Left ventricle myocardium superior (tissue), 1 donor: ENCODE measurements at places on chromosomes 7 and 10.

GRCh38 chr7:43625980-43626379 is 43.1 kb downstream of the STK17A start:
- no peak for DNase-seq

DNA sequence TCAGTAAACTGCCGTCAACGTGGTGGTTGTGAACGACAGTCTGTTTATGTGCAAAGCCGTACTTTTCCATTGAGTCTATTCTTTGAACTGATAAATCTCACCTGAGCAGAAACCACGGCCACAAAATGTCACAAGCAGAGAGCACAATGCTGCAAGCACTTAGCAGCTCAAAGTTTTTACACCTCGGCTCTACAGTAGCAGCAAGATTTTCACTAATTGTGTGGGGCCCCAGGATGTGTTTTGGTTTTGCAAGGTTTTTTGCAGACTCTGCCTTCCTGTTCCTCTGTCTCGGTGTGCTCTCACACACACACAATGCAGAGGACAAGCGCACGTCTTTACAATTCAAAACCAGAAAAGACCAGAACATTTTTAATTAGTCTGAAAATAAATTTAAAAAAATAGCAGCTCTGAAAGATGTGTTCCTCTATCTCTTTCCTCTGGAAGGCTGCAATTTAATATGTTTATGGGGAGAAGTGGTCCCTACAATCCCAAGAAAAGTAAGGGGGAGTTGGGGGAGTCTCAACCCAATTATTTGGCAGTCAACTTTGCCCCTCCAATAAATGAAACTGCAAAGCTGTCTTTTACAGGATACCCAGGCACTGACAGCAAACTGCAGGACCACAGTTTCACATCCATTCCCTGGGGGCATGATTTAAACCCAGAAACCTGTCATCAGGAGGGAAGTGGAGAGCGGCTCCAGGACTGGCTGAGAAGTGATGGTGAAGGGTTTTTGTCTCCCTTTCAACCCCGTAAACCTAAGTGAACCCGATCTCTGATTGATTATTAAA is 73.8 kb upstream of the SFMBT2 start:
- DNase-seq = no peak

DNA sequence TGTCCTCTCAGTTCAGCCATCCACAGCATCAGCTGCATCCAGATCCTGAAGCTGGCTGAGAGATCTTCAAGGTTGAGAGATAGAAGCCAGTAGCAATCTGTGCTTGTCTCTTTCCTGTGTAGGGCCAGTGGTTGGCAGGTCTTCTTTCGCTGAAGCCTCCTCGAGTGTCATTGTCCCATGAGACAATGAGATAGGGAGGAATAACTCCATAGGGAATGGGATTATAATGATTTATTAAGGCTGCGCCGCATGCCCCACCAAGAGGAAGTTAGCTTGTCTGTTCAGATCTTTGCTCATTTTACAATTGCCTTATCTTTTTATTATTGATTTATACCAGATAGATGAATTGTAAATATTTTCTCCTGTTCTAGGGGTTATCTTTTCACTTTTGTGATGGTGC is 61.5 kb downstream of the MCMBP start:
- no peak for DNase-seq

- no peak for DNase-seq
Observed at GRCh38 chr10:133211959-133212852, 17.8 kb upstream of the UTF1 start.

GRCh38 chr10:15267496-15267895 is 99.0 kb upstream of the NMT2 start:
- no peak for DNase-seq

DNA sequence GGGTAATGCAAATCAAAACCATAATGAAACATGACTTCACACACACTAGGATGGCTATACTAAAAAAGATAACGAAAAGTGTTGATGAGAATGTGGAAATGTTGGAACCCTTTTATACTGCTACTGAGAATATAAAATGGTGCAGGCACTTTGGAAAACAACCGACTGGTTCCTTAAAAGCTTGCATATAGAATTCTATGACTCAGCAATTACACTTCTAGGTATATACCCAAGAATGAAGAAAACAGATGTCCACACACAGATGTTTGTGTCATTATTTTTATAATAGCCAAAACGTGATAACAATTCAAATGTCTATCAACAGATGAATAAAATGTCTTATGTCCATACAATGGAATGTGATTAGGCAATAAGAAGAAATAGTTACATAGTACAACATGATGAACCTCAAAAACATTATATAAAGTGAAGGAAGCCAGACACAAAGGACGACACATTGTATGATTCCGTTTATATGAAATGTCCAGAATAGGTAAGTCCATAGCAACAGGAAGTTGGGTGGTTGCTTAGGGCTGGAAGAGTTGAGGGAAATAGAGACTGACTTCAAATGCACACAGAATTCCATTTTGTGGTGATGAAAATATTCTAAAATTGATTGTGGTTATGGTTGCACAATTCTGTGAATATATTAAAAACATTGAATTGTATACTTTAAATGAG is 148.3 kb upstream of the PHYHIPL start:
- DNase-seq = no peak

GRCh38 chr7:157526913-157527634 is 190.3 kb downstream of the DNAJB6 start:
- no peak for DNase-seq
